Stimulated activated CD4-positive, alpha-beta T cell treated with anti-CD3 and anti-CD28 coated beads, Interleukin-1b, Interleukin-23, amount 100 ng/mL, for 1 hour (primary cell): ENCODE measurements at places on chromosomes 7 and 10.

- DNase-seq: no peak
Measured at GRCh38 chr10:64112701-64113355, 591.6 kb downstream of the REEP3 start.

DNA sequence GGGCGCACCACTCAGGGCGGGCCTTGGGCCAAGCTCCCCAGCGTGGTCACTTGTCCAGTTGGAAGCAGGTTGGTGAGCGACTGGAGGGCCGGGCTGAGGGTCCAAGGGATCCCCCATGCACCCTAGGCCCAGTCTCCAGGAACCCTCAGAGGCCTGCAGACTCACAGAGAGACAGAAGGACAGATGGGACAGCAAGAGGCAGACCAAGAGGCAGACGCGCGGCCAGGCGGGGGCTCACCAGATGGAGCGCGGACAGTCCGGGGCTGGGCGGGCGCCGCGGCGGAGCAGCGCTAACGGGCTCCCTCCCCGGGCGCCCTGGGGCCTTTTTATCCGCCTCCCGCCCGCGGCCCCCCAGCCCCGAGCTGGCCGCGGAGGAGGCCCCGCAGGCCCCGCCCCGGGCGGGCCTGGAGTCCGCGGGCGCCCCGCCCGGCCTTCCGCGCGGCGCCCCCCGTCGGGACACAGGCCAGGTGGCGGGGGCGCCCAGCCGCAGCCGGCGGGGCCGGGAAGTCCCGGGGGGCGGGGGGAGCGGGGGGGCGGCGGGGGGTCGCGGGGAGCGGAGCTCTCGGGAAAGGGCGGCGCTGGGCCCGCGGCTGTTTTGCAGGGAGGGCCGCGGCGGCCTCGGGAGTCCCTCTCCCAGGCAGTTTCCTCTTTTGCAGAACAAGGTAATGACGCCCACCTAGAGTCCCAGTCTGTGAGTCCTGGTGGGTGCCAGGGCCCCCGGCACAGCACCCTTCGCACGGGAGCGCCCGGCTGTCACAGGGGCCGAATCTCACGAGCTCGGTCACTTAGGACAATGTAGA is at the start of gene LOXL4:
Gene LOXL4, minus strand, starts transcription at position 301 of the 800 bp plus-strand sequence. CDS start 5,175 bp downstream, outside the sequence.
- DNase-seq: no peak

DNA sequence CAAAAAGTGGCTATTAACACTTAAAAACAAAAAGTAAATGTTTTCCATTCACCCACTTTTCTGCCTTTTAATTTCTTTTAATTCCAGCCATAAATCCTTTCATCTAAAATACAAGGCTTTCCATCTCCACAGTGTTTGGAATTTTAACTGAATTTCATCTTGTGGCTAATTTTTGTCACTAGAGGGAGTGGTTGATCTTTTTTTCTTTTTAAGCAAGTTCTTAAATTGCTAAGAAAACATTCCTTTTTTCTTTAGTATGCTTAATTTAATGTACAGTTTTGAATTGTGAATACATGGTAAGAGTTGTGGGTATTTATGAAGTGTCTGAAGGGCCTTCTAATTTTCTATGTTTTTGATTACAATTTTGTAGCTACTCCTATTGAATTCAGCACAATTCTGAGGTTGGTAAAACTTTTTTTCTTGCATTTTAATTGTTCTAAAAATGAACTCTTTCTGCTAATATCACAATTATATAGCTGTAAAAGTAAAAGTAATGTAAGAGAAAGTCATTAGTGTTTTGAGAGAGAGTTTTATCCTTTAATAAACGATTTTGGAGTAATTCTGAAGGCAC is 54.9 kb upstream of the ANK3 start:
- no peak for DNase-seq

DNA sequence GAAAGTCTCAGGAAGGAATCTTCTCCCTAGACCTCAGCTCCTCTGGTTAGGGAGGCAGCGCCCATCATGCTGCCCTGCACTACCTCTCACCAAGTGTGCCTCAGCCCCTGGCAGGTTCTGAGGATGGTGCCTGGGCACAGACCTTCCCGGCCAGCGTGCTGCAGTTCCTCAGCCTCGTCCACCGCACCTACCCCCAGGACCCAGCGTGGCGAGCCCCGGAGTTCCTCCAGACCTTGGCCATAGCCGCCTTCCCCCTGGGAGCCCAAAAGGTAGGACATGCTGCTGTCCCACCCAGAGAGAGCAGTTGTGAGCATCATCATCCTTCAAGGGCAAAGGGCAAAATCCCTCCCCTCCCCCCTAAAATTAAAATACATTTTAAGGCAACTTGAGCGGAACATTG is 122.5 kb downstream of the LRRC18 start:
- no peak for DNase-seq

- DNase-seq: no peak
Measured at GRCh38 chr7:73435471-73436009, 2.0 kb downstream of the FZD9 start.

DNA sequence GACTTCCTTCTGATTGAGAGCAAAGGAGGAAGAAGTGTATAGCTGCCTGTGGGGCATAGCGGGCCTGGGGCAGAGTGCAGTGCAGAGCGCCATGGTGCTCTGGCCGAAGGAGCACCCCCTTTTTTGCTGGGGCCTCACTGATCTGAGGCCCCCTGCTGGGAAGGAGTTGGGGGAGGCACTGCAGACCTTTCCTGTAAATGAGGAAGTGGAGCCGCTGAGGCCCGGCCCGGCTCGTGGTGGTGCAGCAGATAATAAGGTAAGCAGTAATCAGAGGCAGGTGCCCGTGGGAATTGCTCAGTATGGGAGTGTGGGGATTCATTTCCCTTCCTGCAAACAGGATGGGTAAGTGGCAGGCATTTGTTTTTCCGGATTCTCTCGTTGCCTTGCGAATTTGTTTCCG is 373.7 kb upstream of the MKI67 start:
- no peak for DNase-seq

- DNase-seq: no peak
Measured at GRCh38 chr10:51786684-51787035, 87.3 kb upstream of the CSTF2T start.

DNA sequence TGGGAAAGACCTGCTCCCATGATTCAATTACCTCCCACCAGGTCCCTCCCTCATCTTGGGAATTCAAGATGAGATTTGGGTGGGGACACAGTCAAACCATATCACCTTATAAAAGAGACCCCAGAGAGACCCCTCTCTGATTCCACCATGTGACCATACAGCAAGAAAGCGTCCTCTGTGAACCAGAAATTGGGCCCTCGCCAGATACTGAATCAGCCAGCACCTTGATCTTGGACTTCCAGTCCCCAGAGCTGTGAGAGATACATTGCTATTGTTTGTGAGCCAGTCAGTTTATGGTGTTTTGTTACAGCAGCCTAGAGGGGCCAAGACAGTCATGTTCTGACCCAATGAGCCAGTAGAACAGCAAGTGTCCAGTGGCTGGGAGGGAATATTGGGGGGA is 232.6 kb downstream of the PAXIP1 start:
- no peak for DNase-seq

DNA sequence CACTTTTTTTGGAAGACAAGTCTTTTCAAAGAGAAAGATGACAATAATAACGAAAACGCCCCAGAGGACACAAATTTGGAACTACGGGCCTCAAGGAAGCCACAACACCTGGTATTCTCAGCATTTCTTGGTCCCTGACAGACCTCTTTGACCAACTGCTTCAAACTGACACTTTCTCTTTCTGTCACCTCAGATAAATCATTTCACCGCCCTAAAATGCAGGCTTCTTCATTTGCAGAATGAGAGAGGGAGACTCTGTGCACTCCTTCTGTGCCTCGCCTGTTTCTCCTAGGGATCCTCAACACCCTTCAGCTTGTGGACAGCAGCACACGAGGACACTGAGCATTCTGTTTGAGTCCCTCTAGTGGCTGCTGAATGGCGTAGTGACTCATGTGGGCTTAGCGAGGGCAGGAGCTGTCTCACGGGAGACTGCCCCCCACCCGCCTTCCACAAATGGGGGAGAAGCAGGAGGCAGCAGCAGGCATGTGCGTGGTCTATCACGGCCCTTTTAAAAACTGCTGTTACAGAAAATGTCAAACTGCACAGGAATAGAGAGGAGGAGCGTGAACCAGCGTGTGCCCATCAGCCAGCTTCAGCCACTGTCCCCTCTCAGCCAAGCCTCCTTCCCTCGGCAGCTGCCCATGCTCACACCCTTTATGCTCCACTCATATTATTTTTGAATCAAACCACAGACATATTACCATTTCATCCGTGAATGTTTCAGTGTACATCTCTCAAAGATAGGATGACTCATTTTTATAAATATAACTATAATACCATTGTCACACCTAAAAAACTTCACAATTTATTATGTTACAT is 41.4 kb downstream of the GSDME start:
- no peak for DNase-seq

- DNase-seq: peak; percentile 12
Measured at GRCh38 chr10:122267849-122268737, 3.0 kb upstream of the BTBD16 start.

DNA sequence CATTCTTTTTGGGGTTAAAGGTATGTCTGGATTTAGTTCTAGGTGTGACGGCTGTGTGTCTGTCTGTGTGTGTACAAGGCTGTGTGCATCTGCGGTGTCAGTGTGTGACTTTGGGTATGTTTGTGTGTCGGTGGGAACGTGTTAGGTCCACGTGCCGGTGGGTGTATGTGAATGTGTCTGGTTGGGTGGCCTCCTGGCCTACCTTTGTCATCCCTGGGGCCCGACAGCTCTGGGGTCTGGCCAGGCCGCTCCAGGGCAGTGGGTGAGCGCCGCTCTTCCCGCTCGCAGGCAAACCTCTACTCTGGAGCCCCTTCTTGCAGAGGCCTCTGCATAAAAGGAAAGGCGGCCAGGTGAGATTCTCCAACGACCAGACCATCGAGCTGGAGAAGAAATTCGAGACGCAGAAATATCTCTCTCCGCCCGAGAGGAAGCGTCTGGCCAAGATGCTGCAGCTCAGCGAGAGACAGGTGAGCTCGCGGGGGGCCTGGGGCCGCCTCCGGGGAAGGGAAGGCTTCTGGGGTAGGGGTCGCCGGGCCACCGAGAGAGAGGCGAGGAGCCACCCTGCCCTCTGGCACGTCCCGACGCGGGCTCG is 2.4 kb downstream of the HHEX start:
- DNase-seq: no peak

DNA sequence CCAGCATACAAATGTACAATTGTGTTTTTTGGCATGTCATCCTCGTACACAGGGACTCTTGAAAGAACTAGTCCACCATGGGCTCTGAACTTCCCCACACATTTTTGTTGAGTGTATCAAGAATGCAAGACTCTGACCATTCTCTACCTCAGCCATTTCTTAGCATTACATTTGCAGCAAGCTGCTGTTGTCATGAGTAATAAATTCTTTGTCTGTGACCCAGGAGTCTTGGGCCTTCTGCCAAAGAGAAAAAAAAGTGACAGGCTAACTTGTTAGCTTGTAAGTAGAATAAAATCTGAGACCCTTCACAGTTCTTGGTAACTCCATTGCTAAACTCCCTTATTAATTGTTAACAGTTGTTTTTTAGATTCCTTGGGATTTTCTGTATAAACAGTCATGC is 542.3 kb upstream of the MBL2 start:
- no peak for DNase-seq

- DNase-seq: no peak
Measured at GRCh38 chr10:94002156-94002555, 8.4 kb downstream of the PLCE1 start.

GRCh38 chr7:149883452-149883861 is 9.7 kb downstream of the ATP6V0E2 start:
- DNase-seq: no peak

- DNase-seq: no peak
Measured at GRCh38 chr7:91556239-91556638, 292.0 kb downstream of the FZD1 start.

- no peak for DNase-seq
Measured at GRCh38 chr7:119802147-119802546, 470.8 kb upstream of the KCND2 start.

GRCh38 chr10:54139819-54140428 is 661.1 kb downstream of the PCDH15 start:
- DNase-seq: no peak

- no peak for DNase-seq
Measured at GRCh38 chr10:48214716-48215485, 59.6 kb downstream of the FRMPD2 start.

- DNase-seq: no peak
Measured at GRCh38 chr7:110317541-110318265, 773.2 kb upstream of the LRRN3 start.

GRCh38 chr7:150367677-150368095 is 936 bp upstream of the REPIN1 start:
- DNase-seq: no peak

GRCh38 chr7:77570330-77571011 is 33.4 kb downstream of the PTPN12 start:
- DNase-seq: no peak
